A549 treated with dexamethasone at 1 μM for 4 hours (cell line): ENCODE measurements at places on chromosomes 13 and 19. TPM values are rescaled to one million over a fixed set of nuclear protein-coding genes. Genes with fewer than 3 reads are reported as not detected.

Gene CD79A
- 0.92 to 1.2 TPM (median 1.0 TPM) in 5 replicates for total RNA-seq

Gene IGSF23
- 0.19 to 0.74 TPM (median 0.43 TPM) in 5 replicates for total RNA-seq

Gene PLEKHF1
- 5.7 to 7.2 TPM (median 6.7 TPM) in 5 replicates for total RNA-seq

Gene ZNF836
- 0.61 to 1.3 TPM (median 0.98 TPM) in 5 replicates for total RNA-seq

Gene ANGPTL8
- not detected in 5 replicates for total RNA-seq

Gene ZNF320
- 0.17 TPM in 1 of 5 replicates, not detected in the others for total RNA-seq

Gene ZNF534
- total RNA-seq = not detected in 5 replicates

Gene ESD
- 84.2 to 91.6 TPM (median 85.2 TPM) in 5 replicates for total RNA-seq

Gene ZNF90
- not detected in 5 replicates for total RNA-seq

Gene ZNF571
- 1.0 to 1.2 TPM (median 1.1 TPM) in 5 replicates for total RNA-seq

Gene FRY
- total RNA-seq = 0.01 to 0.16 TPM (median 0.05 TPM) in 5 replicates
